ENCODE measurements at places on chromosomes 12 and 14.

DNA sequence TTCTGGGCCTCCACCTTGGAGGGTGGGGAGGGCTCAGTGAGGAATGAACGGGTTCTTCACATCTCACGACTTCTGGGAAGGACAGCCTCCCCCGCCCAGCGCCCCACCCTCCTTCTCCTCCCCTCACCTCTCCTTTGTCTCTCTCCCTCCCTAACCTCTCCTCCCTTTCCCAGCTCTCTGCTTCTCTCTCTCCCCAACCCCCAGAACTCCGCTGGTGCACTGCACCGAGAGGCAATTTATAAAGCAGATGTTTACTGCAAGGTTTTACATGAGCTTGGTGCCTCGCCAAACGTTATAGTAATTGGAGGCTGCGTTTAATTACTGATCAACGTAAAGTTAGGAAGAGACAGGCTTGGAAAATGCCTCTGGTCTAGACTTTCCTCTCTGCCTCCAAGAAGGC lies 42.9 kb upstream of the FAM222A start:
- DNase-seq: no peak

DNA sequence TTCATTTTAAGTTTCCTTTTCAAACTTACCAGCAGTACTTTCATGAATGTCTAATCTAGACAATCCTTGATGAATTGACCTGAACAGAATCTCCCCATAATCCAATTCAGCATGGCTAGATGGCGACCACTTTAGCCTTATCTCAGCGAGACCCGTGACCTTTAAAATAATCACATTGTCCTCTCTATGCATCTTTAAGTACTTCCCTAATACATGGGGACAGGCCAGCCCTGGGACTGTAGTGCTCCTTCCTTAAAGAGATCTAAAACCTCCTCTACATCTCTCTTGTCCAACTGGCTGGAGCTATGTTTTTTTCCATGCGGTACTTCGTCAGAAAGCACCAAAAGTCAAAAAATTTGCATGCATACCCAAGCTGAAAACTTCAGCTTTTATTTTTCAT lies 746.0 kb downstream of the VRK1 start:
- DNase-seq: no peak

GRCh38 chr12:93090731-93091172 lies 161.7 kb upstream of the EEA1 start:
- no peak for DNase-seq

- no peak for DNase-seq
Observed at GRCh38 chr12:123845881-123846280, 83.8 kb downstream of the DNAH10 start.

- DNase-seq: no peak
Observed at GRCh38 chr12:69566603-69567002, 18.7 kb upstream of the CCT2 start.

DNA sequence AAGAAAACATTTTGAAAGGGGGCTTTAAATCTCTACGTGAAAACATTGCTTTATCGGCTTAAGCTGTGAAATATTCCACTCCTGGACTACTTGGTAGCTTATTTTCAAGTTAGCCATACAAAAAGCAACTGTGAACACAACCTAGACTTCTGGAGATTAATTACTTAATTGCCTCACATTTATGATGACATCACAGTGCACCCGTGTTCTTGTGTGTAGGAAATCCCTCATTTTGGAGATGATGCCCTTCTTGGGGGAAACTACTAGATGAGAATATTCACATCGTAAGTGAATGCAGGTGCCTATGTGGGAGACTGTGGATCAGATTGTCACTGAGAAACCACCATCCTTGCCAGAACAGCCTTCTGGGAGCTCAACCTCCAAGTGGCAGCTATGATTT lies 10.5 kb upstream of the B4GALNT3 start:
- DNase-seq: no peak
